Esophagus muscularis mucosa (tissue), 4 donors: ENCODE measurements at places on chromosomes 11 and 22. TPM values are rescaled to one million over a fixed set of nuclear protein-coding genes. Genes with fewer than 3 reads are reported as not detected.

Gene MOGAT2
- not detected for total RNA-seq

GRCh38 chr11:293271-293851, 4.4 kb downstream of the PGGHG start:
- DNase-seq, result no peak

DNA sequence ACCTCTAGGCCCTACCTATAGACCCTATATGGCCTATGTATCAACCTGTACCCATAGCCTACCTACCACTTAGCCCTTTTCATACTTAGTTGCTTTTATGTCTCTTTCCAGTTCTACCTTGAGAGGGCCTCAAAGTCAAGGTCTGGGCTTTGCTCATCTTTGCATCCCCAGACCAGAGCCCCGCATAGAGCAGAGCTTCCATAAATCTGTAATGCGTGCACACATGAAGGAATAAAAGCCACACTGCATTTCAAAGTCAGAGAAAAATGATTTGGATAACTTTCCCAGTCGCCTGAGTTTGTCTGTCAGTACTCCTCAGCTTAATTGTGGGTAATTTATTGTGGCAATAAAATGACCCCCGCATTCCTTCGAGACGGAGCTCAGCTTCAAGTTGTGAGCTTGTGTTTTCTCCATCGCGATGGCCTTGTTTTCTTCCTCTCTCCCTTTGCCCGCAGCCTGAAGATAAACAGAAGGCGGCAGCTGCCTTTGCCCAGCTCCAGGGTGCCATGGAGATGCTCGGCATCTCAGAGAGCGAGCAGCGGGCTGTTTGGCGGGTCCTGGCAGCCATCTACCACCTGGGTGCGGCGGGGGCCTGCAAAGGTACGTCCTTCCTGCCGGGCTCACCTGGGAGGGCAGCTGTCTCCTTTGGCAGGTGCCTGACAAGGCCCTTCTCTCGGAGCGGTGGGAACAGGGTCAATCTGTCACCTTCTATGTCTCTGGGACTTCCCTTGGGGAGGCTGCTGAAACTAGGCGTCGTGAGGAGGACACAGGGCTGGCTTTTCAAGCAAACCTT, 55.7 kb downstream of the MYO18B start:
- DNase-seq, result no peak

GRCh38 chr22:23356094-23356493, 175.8 kb downstream of the BCR start:
- no peak for DNase-seq

Gene OR52B6
- total RNA-seq, result not detected

Gene CARD10
- 6.2 TPM for total RNA-seq

Gene BAIAP2L2
- total RNA-seq, result 0.33 TPM

Gene CATSPERZ
- not detected for total RNA-seq

- DNase-seq, result no peak
These were observed 66.2 kb downstream of the MPPED1 start for GRCh38 chr22:43477966-43478365.

- DNase-seq, result no peak
These were observed 2.3 kb downstream of the ATM start for GRCh38 chr11:108224911-108225786.
